ENCODE measurements at places on chromosomes 3 and 15.

DNA sequence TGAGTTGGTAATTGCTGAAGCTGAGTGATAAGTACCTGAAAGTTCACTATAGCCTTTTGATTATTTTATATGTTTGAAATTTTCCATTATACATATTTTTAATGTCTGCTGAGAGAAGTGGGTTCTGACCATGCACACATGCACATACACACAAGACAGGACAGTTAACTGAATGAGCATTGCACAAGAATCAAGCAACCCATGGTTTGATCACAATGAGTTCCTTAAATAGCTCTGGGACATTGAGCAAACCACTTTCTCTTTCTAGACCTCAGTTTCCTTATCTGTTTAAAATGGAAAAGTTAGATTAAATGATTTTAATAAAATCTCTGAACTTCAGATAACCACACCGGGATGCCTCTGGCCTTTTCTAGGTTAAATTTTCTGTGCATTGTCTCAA is 26.7 kb downstream of the SNTN start:
- DNase-seq = no peak

- no peak for DNase-seq
Observed at GRCh38 chr3:40102182-40102581, 207.3 kb upstream of the EIF1B start.

GRCh38 chr3:64684715-64685261 is 3.0 kb downstream of the ADAMTS9 start:
- no peak for DNase-seq

- no peak for DNase-seq
Observed at GRCh38 chr3:16960125-16960524, 75.4 kb downstream of the PLCL2 start.

DNA sequence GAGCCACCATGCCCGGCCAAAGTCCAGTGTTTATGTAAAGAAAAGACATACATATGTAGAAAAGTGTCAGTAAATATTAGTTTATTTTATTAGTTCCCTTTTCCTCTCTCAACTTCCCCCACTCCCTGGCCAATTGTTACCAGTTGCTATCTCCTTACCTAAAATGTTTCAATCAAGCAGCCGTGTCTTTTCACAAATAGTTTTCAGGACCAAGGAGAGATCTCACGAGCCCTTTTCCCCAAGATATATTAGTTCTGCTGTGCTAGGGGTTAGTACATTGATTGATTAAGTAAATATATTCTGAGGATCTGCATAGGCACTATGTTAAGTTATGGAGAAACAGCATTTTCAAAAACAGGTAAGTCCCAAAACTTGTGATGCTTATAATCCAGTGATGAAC is 87.4 kb downstream of the ZIC4 start:
- DNase-seq = no peak

- no peak for DNase-seq
Observed at GRCh38 chr3:168647582-168647981, 551.9 kb upstream of the GOLIM4 start.

GRCh38 chr15:51625236-51625635 is 2.7 kb upstream of the DMXL2 start:
- DNase-seq = no peak

DNA sequence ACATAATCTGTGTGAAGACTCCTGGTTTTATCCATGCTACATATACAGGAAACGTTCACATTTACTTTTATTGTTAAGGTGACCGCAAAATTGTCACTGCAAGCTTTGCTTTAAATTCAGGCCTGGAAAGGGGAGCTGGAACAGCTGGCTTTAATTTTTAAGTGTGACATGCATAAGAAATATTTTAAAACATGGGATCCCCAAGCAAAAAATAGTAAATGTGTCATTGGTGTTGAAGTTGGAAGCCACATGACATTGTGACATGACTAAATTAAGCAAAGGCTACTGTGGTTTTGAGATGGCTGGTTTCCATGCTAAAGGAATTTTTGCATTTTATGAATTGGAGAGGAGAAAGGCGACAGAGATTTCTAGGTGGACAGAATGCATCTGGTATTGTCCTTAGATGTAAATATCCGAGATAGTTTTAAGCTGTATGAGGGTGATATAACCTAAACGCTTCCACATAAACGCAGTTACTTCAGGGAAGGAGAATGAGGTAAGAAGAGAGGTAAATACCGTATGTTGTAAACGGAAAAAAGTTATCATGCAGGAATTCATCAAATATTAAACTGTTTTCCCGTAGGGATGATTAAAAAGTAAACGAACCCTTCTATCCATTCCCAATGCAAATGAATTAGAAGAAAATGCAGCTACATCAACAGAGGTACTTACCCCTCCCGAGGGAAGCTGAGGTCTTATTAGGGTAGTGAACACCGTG is 927 bp upstream of the FYTTD1 start:
- DNase-seq = no peak

- no peak for DNase-seq
Observed at GRCh38 chr3:137588871-137589270, 175.2 kb upstream of the SOX14 start.

- DNase-seq = no peak
Observed at GRCh38 chr3:123658118-123658851, 73.4 kb upstream of the HACD2 start.

- no peak for DNase-seq
Observed at GRCh38 chr3:194337965-194338753, 13.0 kb downstream of the CPN2 start.

GRCh38 chr15:59199626-59200465 is 6.8 kb upstream of the LDHAL6B start:
- no peak for DNase-seq

- no peak for DNase-seq
Observed at GRCh38 chr15:64090527-64090926, 3.1 kb downstream of the CIAO2A start.

GRCh38 chr3:141439589-141439988 is 47.2 kb upstream of the RASA2 start:
- DNase-seq = no peak

- DNase-seq = no peak
Observed at GRCh38 chr3:78659386-78659987, 1108.3 kb downstream of the ROBO1 start.

DNA sequence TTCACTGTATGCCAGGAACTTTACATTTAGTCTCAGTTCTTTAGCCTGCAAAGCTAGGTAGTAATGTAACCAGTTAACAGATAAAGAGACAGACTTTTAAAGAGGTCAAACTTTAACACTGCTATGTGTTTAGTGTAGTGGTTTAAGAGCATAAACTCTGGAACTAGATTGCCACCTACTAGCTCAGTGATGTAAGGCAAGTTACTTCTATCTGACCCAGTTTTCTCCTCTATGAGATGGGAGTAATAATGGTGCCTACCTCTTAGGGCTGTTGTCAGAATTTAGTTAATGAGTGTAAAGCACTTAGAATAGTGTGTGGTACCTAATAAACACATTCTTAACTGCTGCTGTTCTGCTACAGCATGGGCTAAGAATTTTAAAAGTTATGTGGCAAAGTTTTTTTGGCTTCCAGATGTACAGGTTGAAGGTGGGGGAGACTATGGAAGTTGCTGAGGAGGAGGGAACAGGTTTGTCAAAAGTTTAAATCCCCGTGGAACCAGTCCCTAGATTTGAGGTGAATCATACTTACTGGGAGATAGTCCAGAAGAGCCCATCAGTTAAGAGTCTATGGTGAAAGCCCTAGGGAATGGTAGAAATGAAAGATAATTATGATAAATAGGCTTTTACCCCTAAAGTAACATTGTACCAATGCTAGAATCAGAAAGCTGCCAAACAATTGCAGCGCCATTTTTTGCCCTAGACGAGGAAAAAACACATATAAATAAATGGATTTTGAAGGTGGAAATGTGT is 13.9 kb downstream of the TSC22D2 start:
- no peak for DNase-seq

DNA sequence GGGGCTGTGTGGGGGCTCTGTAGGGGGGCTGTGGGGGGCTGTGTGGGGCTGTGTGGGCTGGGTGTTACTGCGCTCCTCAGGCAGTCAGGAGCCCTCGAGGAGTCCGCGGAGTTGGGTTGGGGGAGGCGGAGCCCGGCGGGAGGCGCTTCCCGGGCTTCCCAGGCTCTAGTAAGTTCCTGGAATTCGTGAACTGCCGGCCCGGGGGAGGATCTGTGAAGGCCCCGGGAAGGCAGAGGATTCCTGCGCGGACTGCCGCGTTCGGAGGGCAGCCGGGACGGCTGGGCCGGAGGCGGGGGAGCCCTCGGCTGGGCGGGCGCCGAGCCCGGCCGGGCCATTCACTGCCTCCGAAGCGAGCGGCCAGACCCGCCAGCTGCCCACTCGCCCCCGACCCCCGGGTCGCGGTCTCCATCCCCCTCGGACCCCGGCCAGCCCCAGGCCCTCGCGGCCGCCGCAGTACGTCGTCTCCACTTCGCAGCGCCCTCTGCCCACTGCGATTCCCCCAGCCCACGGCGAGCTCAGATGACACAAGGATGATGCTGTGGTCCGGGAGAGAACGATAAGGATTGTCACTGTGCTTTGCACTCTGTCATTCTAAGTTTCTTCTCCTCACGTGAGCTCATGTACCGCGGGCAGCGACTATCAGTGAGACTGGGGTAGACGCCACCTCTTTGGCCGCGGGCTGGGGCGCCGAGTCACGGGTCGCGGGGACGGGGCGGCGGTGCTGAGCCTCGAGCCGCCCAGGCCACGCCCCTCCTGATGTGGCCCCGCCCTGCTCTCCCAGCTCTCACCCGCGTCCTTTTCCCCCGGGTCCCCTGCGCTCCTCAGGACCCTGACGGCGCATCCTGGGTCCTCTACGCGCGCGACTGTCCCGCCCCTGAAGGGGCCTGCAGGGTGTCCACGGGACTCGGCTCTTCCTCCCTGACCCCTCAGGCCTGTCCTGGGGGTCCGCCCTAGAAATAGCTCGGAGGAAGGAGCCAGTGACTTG is 65.3 kb downstream of the KLF13 start:
- peak; percentile 67 for DNase-seq

GRCh38 chr3:98331329-98331728 is 22.3 kb upstream of the OR5K4 start:
- DNase-seq = no peak

- no peak for DNase-seq
Observed at GRCh38 chr3:141528800-141529199, 42.0 kb downstream of the RASA2 start.

GRCh38 chr15:75731248-75732151 is 18.9 kb upstream of the CSPG4 start:
- DNase-seq = no peak

DNA sequence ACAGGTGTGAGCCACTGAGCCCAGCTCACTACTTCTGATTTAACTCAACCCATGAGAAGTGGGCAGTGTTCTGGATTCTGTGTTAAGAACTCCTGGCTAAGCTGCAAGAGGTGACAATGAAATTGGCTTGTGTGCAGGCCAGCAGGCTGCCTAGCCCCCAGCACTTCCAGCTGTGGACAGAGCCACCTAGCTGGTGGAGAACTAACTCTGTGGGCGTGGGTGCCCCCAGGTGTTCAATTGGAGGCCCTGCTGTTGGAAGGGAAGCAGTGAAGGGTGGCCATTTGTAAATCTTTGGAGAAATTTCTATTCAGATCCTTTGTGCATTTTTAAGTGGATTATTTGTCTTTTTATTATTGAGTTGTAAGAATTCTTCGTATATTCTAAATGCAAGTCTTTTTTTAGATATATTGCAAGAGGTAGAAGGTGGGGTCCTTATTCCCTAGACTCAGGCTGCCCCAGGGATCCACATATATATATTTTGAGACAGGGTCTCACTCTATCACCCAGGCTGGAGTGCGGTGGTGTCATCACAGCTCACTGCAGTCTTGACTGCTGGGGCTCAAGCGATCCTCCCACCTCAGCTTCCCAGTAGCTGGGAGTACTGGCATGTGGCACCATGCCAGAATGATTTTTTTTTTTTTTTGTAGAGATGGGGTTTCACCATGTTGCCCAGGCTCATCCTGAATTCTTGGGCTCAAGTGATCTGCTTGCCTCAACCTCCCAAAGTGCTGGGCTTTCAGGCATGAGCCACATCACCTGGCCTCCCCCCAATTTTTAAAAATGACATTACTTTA is 7.2 kb upstream of the SCAMP5 start:
- no peak for DNase-seq

- DNase-seq = no peak
Observed at GRCh38 chr3:90011996-90012395, 904.6 kb downstream of the EPHA3 start.

DNA sequence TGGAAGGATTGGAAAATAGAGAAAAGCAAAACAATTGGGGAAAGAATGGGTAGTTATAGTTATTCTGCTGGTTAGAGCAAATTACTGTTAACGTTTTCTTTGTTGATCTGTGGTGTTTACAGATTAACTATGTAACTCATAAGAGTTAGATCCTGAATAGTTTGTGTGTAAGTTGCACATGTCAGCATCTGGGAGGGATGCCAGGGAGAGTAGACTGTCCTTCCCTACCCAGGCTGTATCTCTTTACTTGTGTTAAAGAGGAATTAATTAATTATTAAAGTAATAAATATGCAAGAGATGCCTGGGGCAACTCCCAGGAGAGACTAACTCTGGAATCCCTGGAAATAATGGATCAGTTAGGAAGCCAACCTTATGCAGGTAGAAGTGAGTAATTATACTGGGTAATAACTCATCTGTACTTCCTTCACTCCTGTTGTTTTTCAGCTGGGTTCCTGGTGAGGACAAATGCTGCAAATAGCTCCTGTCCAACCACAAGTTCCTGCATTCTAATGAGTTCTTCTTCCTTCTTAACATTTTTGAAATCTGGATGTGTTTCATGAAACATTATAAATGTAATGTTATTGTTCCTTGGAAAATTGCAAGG is 18.9 kb downstream of the GHRL start:
- DNase-seq = no peak

GRCh38 chr15:78437107-78437761 is 782 bp upstream of the IREB2 start:
- no peak for DNase-seq

GRCh38 chr3:30180310-30181177 is 425.9 kb upstream of the TGFBR2 start:
- no peak for DNase-seq

- no peak for DNase-seq
Observed at GRCh38 chr3:58606693-58607092, 29.5 kb upstream of the FAM107A start.

DNA sequence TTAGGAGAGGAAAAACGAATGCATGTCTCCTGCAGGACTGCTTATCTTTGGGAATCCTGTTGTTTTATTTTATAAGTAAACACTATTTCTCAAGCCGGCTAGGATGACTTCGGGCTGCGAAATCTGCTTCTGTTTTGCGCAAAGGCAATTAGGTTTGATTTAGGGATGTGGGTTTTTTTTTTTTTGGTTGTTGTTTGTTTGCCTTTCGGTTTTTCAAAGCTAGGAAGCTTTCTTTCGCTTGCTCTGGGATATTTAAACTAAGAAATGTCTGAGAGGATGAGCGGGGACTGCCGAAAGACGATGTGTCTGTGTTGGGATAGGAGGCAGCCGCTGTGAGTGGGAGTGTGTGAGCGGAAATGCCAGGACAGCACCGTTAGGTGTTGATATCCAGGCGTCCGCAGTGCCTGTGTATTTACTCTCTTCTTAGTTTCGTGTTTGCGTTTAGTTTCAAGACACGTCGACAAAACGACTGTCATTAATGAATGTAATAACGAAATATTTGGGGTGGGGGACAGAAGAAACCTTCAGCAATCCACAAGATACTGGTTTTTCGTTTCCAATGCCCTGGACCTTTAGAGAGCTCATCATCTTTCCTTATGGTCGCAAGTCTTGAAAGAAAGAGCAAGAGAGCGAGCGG is 604 bp downstream of the ISL2 start:
- DNase-seq = no peak

GRCh38 chr3:152472672-152472954 is 203.9 kb downstream of the MBNL1 start:
- DNase-seq = no peak

Data from stimulated activated CD8-positive, alpha-beta memory T cell treated with anti-CD3 and anti-CD28 coated beads, Interleukin-4, amount 100 ng/mL, for 1 hour (primary cell).